ENCODE measurements at places on chromosomes 4 and X.
A peak's percentile ranks its signal among the peaks of the same experiment; 100 is the strongest.

GRCh38 chrX:1932231-1932630 lies 317.4 kb downstream of the ASMT start:
- DNase-seq: no peak

DNA sequence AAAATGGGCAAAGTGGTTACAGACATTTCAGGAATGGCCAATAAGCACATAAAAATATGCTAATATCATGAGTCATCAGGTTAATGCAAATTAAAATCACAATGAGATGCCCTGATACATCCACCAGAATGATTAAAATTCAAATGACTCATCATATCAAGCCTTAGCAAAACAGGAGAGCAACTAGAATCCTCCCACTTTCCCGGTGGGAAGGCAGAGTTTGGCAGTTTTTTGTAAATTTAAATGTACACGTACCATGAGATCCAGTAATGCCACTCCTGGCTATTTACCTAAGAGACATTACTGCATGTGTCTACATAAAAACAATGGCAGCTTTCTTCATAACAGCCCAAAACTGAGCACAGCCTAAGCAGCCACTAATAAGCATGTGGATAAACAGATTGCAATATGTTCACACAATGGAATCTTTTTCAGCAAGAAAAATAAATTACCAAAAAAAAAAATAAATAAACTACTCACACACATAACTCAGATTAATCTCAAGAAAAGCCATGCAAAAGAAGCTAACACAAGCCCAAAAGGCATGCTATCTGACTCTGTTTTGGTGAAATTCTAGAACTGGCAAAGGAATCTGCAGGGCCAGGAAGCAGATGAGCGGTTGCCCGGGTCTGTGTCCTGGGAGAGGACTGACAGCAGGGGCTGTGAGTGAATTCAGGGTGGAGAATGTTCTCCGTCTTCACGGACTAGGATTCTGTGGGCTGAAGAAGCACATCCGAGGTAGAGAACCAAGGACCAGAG lies 48.8 kb downstream of the AFAP1 start:
- no peak for DNase-seq

GRCh38 chrX:2183193-2183725 lies 317.5 kb downstream of the DHRSX start:
- no peak for DNase-seq

- peak; percentile 44 for DNase-seq
Observed at GRCh38 chrX:131827935-131828334, 195.2 kb upstream of the STK26 start.

- peak; percentile 27 for DNase-seq
Observed at GRCh38 chr4:106809076-106809475, 227.0 kb downstream of the DKK2 start.

- no peak for DNase-seq
Observed at GRCh38 chr4:152968806-152969394, 32.8 kb downstream of the FHDC1 start.

DNA sequence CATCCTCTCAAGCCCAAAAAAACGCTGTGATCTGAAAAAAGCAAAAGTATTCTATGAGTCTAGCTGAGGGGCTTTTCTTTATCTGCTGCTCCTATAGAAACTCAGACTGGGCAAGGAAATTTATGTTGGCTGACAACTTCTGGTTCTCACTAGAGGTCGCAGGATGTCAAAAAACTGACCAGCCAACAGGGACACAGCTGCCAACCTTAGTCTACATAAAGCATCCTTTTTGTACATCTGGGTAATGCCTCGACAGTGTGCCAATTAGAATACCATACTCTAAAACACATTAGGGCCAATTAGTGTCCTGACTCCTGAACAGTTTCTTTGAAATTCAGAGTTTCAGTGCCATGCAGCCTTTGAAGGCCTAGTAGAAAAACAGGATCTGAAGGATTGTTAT lies 8.8 kb upstream of the TLL1 start:
- DNase-seq: no peak

DNA sequence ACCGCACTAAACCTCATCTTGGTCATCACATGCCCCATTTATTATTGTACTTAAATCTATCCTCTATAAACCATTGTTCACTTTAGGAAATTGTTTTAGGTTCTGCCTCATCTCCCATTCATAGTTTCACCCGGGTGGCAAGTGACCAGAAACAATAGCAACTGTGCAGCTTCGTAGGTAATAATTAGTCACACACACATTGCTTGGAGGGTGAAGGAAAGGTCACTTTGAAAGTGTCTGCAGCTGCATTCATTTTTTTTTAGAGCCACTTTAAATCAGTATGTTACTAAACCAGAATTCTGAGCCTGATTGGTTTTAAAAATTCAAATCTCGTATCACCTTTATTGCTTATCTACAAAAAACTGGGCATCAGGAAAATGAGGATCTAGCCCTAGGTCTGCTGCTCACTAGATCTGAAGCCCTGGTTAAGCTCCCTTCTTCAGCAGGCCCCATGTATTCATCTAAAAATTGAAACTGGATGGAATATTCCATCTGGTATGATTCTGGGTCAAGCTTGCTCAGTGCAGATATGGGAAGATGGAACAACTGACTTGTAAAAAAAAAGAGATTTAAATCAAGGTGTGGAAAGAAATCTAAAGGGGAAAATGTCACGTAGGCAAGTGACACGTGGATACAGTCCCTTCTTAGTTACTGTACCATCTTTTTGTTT lies 62.4 kb downstream of the LIMCH1 start:
- no peak for DNase-seq

GRCh38 chrX:52217494-52218160 lies 32.9 kb downstream of the MAGED4 start:
- DNase-seq: no peak

GRCh38 chr4:26780539-26780938 lies 80.1 kb upstream of the STIM2 start:
- DNase-seq: no peak

- DNase-seq: no peak
Observed at GRCh38 chr4:155450676-155451075, 73.9 kb upstream of the MAP9 start.

DNA sequence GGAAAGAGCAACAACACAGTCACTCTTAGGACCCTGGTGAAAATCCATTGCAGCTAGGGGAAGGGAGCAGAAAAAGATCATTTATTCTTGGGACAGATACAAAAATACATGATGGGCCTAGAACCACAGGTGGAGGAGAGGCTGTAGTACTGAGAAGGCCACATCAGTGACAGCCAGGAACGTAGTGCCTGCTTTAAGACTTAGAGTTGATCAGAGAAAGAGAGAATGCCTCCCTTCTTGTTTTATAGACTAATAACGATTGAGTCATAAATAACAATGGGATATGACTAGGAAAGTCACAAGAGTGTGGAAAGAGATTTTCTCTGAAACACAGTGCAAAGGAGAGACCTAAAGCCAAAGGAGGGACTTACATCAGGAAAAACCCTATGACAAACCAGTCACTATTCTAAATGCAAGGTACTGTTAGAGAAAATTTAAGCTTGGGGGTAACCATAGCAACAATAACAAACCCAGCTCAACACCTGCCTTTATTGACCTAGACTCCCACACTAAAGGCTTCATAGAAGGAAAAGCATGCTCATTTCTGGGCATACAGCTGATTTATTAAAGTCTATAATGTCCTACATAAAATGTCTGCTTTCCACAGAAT lies 1015.0 kb upstream of the GRID2 start:
- no peak for DNase-seq

- DNase-seq: no peak
Observed at GRCh38 chr4:89725268-89725667, 111.7 kb downstream of the SNCA start.

DNA sequence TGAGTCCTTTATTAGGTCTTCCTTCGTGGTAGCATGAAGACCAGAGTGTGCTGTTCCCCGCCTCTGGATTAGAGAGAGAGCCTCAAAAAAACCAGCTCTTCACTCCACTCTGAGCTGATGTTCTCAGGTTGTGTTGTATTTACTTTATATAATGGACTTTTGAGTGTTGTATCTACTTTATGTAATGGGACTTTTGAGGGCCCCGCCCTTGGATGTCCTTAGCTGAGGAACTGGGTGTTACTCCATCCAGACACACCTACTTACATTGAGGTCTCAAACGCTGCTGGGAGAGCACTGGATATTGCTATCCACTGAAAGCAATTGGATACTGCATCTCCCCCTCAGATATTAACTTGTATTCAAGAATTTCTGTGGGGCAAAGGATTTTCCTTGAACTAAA lies 28.2 kb downstream of the ATP8A1 start:
- no peak for DNase-seq

- DNase-seq: no peak
Observed at GRCh38 chr4:88791274-88791673, 93.6 kb upstream of the NAP1L5 start.

DNA sequence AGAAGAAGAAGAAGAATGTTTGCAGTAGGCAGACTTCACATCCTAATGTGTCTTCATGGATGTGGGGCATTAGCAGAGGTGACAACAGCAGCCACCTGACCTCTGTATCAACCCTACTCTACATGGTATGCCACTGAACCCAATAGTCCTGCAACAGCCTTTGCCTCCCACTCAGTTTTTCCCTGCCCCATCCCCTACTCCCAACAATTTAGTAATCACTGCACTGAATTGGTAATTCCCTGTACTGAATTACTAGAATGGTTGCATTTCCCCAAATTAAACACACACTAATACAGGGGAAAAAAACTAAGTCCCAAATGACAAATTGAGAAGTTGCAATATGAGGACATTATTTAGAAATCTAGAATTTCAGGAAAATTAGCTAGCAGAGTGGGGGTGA lies 31.4 kb upstream of the FAM241A start:
- DNase-seq: no peak

DNA sequence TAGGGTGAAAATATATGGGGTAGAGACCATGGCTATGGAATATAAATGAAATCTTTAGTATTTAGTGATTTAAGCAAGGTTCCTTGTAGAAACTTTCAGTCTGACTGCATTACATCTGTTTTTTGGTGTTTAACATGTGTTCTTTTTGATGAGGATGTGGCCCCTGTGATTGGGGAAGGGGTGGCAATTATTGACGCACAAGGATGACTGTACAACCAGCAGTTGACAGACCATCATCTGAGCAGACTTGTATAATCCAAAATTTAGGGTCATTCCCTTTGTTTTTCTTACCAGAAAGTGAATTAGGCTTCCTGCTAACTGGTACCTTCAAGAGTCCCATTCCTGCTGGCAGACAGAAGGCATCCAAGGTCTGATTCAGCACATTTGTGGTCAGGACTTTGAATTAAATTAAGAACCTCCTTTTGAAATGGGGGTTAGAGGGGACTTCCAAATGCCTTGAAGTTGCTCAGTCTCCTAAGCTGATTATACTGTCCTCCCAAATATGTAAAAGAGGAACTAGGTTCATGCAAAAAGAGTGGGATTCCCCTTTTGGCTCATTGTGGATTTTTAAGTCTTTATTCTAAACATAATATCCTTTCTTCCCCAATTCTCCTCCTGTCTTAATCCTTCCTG lies 112.4 kb upstream of the CXCL13 start:
- no peak for DNase-seq

DNA sequence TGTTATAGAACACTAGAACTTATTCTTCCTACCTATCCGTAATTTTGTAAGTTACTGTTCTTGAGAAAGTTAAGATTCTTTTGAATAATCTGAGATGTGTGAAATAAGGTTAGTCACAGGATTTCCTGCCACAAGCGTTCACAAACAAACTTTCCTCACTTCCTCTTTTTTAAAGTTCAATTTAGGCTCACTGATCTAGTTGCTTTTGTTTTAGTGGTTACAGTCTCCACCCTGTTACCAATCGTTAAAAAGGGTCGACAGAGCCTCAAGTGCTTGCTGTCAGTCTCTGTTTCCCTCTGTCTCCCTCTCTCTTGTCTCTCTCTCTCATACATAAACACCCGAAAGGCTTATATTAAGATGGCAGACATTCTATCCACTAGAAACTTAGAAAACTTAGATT lies 35.9 kb upstream of the STK26 start:
- peak; percentile 66 for DNase-seq

DNA sequence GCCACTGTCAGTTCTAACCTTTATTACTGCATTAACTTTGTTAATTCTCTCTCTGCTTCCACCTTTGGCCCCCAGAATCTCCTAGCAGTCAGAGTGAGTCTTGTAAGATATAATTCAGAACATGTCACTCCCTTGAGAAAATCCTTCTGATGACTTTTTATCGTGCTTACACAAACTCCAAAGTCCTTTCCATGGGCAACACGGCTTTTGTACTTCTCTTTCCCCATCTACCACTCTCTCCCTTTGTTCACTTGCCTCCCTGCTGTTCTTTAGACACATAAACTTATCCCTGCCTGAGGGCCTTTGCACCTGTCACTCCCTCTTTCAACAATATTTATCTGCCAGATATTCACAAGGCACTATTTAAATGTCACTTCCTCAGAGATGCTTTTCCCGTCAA lies 64.8 kb downstream of the MAOB start:
- no peak for DNase-seq

DNA sequence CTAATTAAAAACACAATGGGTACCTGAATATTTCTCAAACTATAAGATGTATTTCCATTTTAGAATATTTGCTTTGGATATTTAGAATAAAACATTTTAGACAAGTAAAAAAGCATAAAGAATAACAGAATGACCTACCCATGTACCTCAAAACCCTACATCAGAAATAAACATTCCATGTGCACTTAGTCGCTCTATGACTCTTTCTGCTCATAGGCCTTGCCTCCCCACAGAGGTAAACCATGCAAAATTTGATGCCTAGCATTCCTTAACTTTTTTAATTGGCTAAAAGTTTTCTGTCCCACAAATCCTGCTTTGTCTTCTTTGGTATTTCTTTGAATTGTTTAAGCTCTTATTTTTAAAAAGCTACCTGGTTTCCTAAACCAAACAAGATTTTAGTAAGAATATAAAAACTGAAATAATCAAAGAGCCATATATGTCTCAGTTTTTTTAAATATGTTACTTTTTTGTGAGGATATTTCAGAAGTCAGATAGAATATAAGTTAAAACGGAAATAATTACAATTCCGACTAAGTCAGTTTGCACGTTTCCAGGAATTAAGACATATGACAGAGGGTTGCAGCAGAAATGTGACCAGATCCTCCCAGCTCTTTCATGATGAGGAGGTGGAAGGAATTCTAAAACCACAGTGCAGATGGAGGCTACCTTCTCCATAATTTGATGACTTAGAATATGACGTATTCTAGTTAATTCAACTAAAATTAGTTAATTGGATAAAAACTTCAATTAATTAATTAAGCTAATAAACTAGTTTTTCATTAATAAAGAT lies 102.5 kb downstream of the FIP1L1 start:
- DNase-seq: no peak

GRCh38 chr4:159516556-159517140 lies 413.8 kb downstream of the RAPGEF2 start:
- DNase-seq: no peak

- no peak for DNase-seq
Observed at GRCh38 chr4:156738766-156739165, 232.8 kb downstream of the PDGFC start.

GRCh38 chr4:121789960-121790829 lies 10.9 kb upstream of the EXOSC9 start:
- no peak for DNase-seq

DNA sequence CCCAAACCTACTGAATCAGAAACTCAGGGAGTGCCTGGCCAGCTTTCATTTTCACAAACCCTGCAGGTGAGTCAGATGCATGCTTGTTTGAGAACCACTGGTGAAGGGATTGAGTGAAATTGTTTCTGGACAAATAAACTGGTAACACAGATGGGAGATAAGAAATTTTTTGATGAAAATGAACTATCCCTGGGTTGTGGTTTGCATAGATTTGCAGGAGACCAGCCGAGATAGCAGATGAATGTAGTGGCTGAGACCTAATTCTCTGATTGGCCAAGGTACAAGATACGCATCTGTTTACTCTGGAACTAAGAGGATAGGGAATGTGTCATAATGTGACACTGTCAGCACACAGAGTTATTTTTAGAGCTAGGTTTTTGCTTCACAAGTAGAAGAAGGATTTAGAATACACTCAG lies 117.8 kb upstream of the NOCT start:
- no peak for DNase-seq
